ENCODE measurements at places on chromosomes 13 and 19.

DNA sequence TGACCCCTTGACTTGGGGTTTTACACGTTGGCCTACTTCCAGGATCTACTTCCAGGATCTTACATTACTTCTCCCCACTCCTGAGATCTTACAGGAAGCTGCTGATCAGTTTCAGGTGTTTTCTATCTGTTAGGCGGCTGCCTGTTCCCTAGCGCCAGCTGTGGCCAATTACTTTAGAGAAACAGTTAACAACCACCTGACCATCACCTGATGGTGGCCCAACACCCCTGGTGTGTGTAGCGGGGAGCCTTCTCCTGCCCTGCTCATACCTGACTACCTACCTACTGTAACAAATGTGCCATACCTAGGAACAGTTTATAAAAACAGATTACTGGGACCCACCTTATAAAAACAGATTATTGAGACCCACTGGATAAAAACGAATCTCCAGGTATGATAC is 2.8 kb upstream of the POP4 start:
- DNase-seq: no peak

DNA sequence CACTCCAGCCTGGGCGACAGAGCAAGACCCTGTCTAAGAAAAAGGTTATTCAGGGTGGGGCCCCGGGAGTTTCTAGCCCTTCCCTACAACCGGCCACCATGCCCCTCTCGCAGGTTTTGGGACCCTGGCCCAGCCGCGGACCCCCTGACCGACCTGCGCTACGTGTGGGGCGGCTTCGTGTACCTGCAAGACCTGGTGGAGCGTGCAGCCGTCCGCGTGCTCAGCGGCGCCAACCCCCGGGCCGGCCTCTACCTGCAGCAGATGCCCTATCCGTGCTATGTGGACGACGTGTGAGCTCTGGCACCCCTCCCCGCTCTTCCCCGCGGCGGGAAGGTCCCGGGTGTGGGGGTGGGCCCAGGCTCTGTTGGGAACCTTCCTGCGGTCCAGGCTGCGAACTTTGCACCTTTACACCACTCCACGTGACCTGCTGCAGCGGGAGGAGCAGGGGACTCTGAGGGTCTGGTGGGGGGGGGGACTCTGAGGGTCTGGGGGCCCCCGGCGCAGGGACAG is 6.3 kb downstream of the ABCA7 start:
- no peak for DNase-seq

DNA sequence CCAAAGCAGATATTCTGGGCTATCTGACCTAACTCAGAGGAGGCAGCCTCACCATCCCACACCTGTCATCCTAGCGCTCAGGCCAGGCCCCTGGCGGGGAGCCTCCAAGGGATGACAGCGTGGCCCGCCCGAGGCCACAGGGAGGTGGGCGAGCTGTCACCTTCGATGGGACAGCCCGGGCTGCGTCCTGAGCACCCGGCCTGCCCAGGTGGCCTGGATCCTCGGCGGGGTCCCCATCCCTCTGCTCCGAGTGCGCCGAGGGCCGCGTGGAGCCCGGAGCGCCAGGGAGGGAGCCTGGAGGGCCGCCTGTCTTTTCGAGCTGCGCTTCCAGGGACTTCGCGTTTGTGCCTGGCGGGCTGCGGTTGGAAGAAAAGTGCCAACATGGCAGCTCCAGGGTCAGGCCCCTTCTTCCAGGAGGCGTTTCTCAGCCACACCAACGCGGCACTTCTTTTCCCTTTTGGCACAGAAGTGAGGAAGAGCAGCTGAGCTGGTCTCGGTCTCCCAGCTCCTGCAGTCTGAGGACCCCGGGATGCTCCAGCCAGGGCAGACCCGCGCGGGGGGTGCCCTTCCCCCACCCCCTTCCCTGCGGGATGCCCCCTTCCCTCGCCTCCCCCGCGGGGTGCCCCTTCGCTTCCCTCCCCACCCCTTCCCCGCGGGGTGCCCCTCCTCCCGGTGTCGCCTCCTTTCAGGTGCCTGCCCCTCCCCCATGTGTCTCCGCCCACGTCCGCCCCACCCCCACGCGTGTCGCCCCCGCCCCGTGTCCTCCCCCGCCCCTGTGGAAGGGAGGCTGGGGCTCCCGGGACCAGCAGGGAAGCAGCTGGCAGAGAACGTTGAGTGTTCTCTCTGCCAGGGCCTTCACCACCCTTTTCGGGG is 42.3 kb downstream of the GJA3 start:
- DNase-seq: no peak

GRCh38 chr13:113770441-113770840 is 11.4 kb downstream of the TMEM255B start:
- no peak for DNase-seq

DNA sequence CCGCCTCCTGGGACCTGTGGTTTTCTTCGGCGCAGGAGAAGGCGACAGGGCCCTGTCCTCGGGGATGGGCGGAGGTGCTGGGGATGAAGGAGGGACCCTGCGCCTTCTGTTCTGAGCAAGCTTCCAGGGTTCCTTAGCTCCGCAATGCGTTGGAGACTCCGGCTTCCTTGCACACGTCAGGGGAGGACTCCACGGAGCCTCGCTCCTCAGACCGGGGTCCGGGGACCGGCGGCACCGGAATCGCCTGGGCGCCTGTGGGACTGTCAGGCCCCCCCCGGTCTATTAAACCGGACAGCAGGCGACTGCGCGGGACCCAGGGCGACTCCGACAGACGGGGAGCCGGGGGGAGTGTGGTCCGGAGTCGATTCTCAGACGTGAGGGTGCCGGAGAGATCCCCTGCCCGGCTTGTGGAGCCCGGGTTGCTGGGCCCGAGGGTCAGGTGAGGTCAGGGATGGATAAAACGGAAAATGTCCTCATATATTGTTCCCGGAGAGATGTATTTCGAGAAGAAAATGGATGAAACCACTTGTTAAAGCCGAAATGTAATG is 227.4 kb downstream of the TEX29 start:
- no peak for DNase-seq
